ENCODE measurements at places on chromosomes 1 and 21. TPM values are rescaled to one million over a fixed set of nuclear protein-coding genes. Genes with fewer than 3 reads are reported as not detected.
A peak's percentile ranks its signal among the peaks of the same experiment; 100 is the strongest.

- H3K27me3 ChIP-seq, result no peaks in the 10 kb centered on the region
- no peak overlapping the region for H3K4me3 ChIP-seq
- no peaks in the 10 kb centered on the region for H3K36me3 ChIP-seq
- no peak overlapping the region for H3K27ac ChIP-seq
- DNase-seq, result no peak
These were observed 56.2 kb downstream of the RUNX1 start for GRCh38 chr21:34992736-34993398.

- H3K4me3 ChIP-seq, result no peak overlapping the region
- no peak for DNase-seq
- H3K27me3 ChIP-seq, result no peaks in the 10 kb centered on the region
- no peak overlapping the region for H3K27ac ChIP-seq
These were observed 1589.3 kb downstream of the BRINP3 start for GRCh38 chr1:188888386-188888785.

DNA sequence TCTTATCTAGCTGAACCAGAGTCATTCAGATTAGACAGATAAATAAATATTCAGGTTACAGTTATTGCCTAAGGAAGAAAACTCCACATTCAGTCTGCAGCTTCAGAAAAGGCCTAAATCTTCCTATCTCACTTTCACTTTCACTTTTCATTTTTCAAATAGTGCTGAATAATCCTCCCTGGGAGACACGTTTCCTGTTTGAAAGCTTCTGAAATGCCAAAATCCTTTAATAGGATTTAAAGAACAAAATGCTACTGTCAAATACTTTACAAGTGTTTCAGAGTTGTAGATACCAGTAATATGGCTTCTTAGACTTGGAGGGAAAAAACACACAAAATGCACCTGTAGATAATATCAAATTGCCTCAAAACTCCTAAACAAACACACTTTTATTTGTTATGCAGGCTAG lies 3.9 kb downstream of the PSMB2 start:
- H3K36me3 ChIP-seq, result peaks cover 11% of the 10 kb centered on the region
- peaks cover 35% of the 10 kb centered on the region for H3K4me1 ChIP-seq
- peak overlapping the region; percentile 92 for H3K27ac ChIP-seq
- H3K4me3 ChIP-seq, result peak overlapping the region; percentile 90
- H3K27me3 ChIP-seq, result no peaks in the 10 kb centered on the region
- no peak for DNase-seq

The TSTD1 gene
- 47.2 TPM for total RNA-seq

The FAM151A gene
- not detected for total RNA-seq

DNA sequence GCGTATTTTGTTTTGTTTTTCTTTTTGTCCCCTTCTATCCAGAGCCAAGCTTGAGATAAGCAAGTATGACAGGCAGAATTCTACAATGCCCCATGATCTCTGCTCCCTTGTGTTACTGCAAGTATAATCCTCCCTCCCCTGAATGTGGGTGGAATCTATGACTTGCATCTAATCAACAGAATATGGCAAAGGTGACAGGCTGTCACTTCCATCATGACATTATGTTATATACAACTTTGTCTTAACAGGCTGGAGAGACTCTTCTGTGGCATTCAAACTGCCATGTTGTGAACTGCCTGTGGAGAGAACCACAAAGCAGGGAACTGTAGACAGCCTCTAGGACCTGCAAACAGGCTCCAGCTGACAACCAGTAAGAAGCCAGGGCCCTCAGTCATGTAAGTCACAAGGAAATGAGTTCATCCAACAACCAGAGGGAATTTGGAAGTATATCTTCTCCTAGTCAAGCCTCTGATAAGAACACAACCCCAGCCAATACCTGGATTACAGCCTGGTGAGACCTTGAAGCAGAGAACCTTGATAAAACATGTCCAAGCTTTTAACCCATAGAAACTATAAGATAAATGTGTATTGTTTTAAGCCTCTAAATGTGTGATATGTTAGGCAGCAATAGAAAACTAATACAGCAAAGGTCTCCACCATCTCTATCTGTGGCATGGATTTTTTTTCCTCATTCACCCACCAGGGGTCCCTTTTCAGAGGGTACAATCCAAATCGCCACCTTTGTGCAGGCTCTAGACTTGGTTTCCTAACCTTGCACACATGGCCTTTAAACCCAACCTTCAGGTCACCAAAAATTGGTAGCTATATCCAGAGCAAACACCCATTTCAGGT lies 5.7 kb upstream of the C1orf162 start:
- H3K4me1 ChIP-seq, result peaks cover 11% of the 10 kb centered on the region
- no peak overlapping the region for H3K4me3 ChIP-seq
- no peak for DNase-seq
- H3K36me3 ChIP-seq, result peaks cover 12% of the 10 kb centered on the region
- no peaks in the 10 kb centered on the region for H3K27me3 ChIP-seq

GRCh38 chr1:170800812-170801211 lies 134.5 kb upstream of the MROH9 start:
- no peak for DNase-seq
- H3K36me3 ChIP-seq, result no peaks in the 10 kb centered on the region
- no peak overlapping the region for H3K27ac ChIP-seq

The PRMT6 gene
- total RNA-seq, result 18.0 TPM

DNA sequence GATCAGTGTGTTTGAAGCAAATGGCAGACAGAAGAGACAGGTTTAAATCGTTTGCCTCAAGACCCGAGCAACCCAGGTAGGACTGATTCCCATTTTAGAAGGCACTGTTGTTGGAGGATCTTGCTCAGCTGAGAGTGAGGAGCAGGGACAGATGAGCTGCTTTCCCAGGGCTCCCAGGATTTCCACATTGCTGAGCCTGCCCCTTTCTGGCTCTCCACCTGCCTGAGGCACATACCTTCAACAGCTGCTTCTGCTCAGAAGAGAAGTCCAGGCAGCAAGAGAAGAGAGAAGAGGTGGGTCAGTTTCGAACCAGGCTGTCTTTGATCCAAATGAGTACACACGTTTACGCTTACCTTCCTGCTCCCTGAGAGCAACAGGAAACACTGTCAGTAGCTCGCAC lies 5.7 kb downstream of the TNNT2 start:
- no peak overlapping the region for H3K27ac ChIP-seq
- H3K36me3 ChIP-seq, result no peaks in the 10 kb centered on the region
- no peak overlapping the region for H3K4me3 ChIP-seq

GRCh38 chr1:22093513-22093912 lies 41.0 kb downstream of the CDC42 start:
- H3K4me3 ChIP-seq, result peak overlapping the region; percentile 46
- DNase-seq, result no peak
- H3K27me3 ChIP-seq, result no peaks in the 10 kb centered on the region
- peak overlapping the region; percentile 62 for H3K27ac ChIP-seq
- peaks cover 65% of the 10 kb centered on the region for H3K4me1 ChIP-seq

DNA sequence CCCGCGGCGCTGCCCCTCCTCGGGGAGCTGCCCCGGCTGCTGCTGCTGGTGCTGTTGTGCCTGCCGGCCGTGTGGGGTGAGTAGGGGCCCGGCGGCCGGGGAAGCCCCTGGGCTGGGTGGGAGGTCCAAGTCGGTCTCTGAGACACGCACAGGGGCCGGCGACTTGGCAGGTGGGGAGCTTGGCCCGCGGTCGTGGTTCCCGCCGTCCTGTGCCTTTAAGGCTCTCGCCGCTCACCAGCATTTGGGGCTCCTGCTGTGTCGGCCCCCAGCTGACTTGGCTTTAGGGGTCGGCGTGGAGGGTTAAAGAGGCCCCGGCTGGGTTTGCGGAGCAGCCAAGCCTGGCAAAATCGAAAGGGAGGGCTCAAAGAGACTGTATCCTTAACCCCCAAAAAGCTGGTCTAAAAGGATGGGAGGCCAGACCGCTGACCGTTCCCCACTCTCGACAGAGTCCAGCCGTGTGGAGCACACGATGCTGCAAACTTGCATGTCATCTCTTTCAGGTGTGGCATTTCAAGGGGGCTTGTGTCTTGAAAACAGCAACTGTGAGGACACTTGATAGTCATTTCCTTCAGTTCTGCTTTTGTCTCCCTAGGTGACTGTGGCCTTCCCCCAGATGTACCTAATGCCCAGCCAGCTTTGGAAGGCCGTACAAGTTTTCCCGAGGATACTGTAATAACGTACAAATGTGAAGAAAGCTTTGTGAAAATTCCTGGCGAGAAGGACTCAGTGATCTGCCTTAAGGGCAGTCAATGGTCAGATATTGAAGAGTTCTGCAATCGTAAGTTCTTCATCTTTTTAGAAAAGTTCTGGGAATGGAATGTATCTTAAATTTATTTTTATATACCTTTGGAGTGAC lies 540 bp downstream of the CD55 start:
- peaks cover 12% of the 10 kb centered on the region for H3K36me3 ChIP-seq
- peak overlapping the region; percentile 94 for H3K27ac ChIP-seq
- no peak for DNase-seq
- peaks cover 26% of the 10 kb centered on the region for H3K4me1 ChIP-seq
- peaks cover 3% of the 10 kb centered on the region for H3K27me3 ChIP-seq

The CYP4X1 gene
- total RNA-seq, result not detected

The FAM72B gene
- total RNA-seq, result 25.5 TPM

The MYOM3 gene
- not detected for total RNA-seq

The TNFRSF18 gene
- 295 TPM for total RNA-seq

The PRKCZ gene
- total RNA-seq, result 13.2 TPM

- peaks cover 3% of the 10 kb centered on the region for H3K27me3 ChIP-seq
- H3K36me3 ChIP-seq, result no peaks in the 10 kb centered on the region
- peak overlapping the region; percentile 56 for H3K4me3 ChIP-seq
- peaks cover 3% of the 10 kb centered on the region for H3K4me1 ChIP-seq
- no peak for DNase-seq
These were observed 37.8 kb upstream of the S1PR1 start for GRCh38 chr1:101198842-101199636.

The ACTA1 gene
- total RNA-seq, result not detected

DNA sequence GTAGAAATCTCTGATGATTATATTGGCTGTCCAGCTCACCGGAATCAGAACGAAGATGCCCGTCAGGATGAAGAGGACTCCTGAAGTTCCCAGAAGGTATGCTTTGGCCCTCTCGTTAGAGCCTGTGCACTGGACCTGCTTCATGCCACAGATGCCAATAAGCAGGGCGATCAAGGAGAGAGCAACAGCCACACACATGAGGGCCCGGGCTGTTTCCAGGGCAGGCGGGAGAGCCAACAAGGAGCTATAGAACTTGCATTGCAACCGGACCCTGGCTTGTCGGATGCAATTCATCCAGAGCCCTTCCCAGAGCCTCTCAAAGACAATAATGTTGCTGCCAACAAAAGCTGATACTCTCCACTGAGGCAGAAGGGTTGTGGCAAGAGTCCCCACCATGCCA lies 434 bp downstream of the CLDN17 start:
- no peaks in the 10 kb centered on the region for H3K36me3 ChIP-seq
- H3K27ac ChIP-seq, result no peak overlapping the region
- no peaks in the 10 kb centered on the region for H3K27me3 ChIP-seq
- no peaks in the 10 kb centered on the region for H3K4me1 ChIP-seq
- H3K4me3 ChIP-seq, result no peak overlapping the region

DNA sequence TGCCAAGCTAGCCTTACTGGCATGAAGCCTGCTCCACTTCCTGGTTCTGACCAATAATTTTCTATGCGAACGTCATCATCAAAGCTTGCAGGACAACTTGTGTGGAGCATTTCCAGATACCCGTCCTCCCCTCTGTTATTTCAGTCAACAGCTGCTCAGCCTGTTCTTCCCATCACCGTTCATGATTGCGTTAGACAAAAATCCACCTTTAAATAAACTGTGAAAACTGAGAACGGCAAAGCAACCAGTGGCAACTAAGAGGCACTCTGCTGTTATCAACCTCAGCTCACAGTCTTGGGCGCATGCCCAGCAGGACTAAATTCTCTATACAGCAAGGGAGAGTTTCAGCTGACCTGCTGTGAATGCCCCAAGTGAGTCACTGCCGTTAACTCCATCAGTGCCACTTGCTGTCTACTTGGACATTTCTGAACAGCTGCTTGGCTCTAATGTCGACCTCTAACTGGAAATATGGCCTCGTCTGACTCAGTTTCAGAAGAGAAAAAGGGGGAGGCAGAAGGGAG lies 207.4 kb upstream of the RUNX1 start:
- no peaks in the 10 kb centered on the region for H3K27me3 ChIP-seq
- peak overlapping the region; percentile 63 for H3K27ac ChIP-seq

DNA sequence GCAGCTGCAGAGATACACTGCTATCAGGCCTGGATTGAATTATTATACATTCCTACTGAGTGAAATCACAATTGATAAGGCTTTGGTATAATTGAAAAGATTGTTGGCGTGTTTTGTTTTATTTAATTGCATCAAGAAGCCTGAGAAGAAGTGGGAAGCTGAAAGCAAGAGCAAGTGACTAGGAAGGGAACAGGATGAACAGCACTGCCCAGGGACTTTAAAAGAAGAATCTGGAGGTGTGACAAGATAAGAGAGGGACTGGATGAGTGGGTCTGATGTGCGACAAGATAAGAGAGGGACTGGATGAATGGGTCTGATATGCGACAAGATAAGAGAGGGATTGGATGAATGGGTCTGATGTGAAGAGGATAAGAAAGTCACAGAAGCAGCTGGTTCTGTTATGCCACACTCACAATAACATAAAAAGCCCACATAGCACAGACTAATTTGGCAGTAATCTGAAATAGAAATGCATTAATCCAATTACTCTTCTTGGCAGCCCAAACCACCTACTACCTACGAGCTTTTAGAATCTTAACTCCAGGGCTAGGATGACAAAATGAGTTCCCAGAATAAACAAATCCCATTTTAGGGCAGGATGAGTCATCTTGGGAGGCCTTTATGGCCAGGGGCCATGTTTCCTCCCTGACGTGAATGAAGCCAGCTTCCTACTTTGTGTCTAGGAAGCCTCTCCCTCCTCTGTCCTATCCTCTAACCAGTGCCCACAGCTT lies 129.7 kb downstream of the DUSP10 start:
- no peaks in the 10 kb centered on the region for H3K36me3 ChIP-seq
- no peak for DNase-seq
- no peaks in the 10 kb centered on the region for H3K4me1 ChIP-seq
- no peak overlapping the region for H3K27ac ChIP-seq

- H3K4me1 ChIP-seq, result peaks cover 6% of the 10 kb centered on the region
- H3K36me3 ChIP-seq, result no peaks in the 10 kb centered on the region
- DNase-seq, result no peak
- peak overlapping the region; percentile 45 for H3K27ac ChIP-seq
- peak overlapping the region; percentile 72 for H3K4me3 ChIP-seq
- no peaks in the 10 kb centered on the region for H3K27me3 ChIP-seq
These were observed 32.7 kb downstream of the TTC39A start for GRCh38 chr1:51297401-51298321.

GRCh38 chr1:220527279-220527907 lies 543 bp upstream of the MARK1 start:
- H3K27ac ChIP-seq, result no peak overlapping the region
- H3K4me1 ChIP-seq, result peaks cover 11% of the 10 kb centered on the region
- H3K4me3 ChIP-seq, result peak overlapping the region; percentile 91
- peaks cover 69% of the 10 kb centered on the region for H3K27me3 ChIP-seq

- no peaks in the 10 kb centered on the region for H3K36me3 ChIP-seq
- H3K4me1 ChIP-seq, result no peaks in the 10 kb centered on the region
- H3K27me3 ChIP-seq, result no peaks in the 10 kb centered on the region
- no peak overlapping the region for H3K4me3 ChIP-seq
These were observed 432.6 kb downstream of the AMY1C start for GRCh38 chr1:104182251-104182650.

GRCh38 chr1:89725011-89725370 lies 92.1 kb downstream of the LRRC8C start:
- peaks cover 69% of the 10 kb centered on the region for H3K4me1 ChIP-seq
- DNase-seq, result no peak
- peak overlapping the region; percentile 89 for H3K27ac ChIP-seq
- H3K36me3 ChIP-seq, result peaks cover 14% of the 10 kb centered on the region

The PERM1 gene
- total RNA-seq, result not detected

- H3K27ac ChIP-seq, result no peak overlapping the region
- no peaks in the 10 kb centered on the region for H3K36me3 ChIP-seq
- H3K4me3 ChIP-seq, result peak overlapping the region; percentile 55
- no peak for DNase-seq
- H3K27me3 ChIP-seq, result peaks cover 29% of the 10 kb centered on the region
These were observed 4.8 kb downstream of the TP73 start for GRCh38 chr1:3657096-3657475.

The SPRR3 gene
- total RNA-seq, result not detected

The LCE2B gene
- total RNA-seq, result not detected

Data from natural killer cell treated with Interleukin-12 subunit alpha and Interleukin-12 subunit beta and Interleukin-15 and Interleukin-18, amount 100 ng/mL, for 72 hours (primary cell).